ENCODE measurements at places on chromosomes 7 and 10.
A peak's percentile ranks its signal among the peaks of the same experiment; 100 is the strongest.

DNA sequence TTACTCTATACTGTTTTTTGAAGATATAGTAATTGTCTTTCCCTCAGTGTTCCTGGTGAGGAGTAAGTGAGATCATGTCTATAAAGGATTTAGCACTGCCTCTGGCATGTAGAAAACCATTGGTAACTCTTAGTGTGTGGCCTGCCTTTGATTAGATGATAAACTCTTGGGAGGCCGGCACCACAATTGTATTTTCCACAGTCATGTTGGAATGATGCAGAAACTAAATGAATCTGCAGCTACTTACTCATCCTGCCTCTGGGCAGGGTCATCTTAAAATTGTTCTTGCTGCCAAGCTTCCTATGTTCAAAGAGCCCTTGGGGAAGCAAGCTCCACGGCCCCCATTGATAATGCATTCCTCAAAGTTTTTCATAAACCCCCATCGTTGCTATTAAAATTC, 204.6 kb downstream of the ANKRD7 start:
- no peak for DNase-seq

DNA sequence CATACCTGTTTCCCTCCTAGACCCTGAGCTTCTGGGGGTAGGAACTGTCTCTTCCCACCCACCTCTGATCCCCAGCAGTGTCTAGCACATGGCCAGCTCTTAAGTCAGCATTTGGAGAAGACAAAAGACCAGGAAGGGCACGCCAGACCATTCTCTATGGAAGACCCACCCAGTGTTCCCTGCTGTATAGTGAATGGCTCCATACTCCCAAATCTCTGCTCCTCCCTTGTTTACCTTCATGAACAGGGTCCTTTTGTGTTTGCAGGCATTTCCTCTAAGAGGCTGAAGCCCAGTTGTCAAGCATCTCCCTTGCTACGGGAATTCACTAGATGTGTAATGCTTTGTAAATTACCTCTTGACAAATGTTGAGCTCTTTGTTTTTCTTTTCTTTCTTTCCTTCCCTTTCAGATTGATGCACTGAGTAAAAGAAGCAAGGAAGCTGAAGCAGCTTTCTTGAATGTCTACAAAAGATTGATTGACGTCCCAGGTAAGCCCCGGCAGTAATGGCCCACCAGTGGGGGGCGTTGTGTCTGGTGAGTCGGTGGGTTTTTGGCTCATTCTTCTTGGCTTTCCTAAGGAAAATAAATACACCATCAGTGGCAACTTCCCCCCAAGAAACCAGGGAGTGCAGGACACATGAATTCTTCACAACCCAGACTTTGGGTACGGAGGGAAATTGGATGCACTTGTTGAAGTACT, 216.6 kb upstream of the SH2B2 start:
- no peak for DNase-seq

DNA sequence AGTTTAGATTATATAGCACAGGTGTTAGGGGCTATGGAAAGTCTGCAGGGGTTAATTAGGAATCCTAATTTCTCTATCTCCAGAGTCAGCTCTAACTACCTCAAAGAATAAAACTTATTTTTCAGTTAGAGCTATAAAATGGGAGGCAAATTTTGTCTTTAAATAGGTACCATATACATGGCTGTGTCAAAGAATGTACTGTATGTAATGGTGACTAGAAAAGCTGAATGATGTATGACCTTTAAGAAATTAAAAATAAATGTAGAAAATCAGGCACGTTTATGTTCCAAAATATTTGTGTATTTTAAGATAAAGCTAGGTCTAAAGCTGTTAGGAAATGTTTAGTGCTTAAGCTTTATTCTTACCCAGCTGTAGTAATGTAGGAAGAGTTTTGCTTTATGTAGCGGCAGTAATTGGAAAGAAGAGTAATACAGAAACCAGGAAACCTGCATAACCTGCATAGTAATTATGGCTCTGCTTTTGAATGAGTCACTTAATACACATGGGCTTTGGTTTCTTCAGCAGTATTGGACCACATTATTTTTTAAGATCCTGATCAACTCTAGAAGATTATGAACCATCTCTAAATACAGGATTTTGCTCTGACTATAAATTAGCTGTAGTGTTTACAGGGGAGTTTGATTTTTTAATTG, 85.0 kb downstream of the KMT2E start:
- no peak for DNase-seq

GRCh38 chr7:150410131-150410530, 31.0 kb downstream of the ZNF775 start:
- DNase-seq = no peak

- DNase-seq = no peak
Measured at GRCh38 chr10:113782367-113782766, 30.9 kb downstream of the PLEKHS1 start.

GRCh38 chr10:60443346-60443745, 53.7 kb upstream of the ANK3 start:
- DNase-seq = no peak

DNA sequence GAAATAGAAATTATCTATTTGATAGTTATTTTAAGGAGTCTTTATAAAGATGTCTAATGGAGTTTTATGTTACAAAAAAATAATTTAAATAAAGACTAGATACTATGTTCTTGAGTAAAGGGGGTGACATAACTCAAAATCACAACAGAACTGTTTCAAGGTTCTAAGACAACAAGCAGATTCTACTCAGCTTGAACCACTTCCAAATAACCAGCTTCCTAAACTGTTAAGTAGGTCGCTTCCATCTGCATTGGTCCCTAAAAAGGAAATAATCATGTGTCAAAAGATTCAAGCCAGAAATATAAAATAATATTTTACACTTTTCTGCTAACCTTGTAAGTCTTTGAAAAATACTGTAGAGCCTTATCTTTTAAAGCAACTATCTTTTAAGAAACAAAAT, 14.1 kb downstream of the SEM1 start:
- no peak for DNase-seq

DNA sequence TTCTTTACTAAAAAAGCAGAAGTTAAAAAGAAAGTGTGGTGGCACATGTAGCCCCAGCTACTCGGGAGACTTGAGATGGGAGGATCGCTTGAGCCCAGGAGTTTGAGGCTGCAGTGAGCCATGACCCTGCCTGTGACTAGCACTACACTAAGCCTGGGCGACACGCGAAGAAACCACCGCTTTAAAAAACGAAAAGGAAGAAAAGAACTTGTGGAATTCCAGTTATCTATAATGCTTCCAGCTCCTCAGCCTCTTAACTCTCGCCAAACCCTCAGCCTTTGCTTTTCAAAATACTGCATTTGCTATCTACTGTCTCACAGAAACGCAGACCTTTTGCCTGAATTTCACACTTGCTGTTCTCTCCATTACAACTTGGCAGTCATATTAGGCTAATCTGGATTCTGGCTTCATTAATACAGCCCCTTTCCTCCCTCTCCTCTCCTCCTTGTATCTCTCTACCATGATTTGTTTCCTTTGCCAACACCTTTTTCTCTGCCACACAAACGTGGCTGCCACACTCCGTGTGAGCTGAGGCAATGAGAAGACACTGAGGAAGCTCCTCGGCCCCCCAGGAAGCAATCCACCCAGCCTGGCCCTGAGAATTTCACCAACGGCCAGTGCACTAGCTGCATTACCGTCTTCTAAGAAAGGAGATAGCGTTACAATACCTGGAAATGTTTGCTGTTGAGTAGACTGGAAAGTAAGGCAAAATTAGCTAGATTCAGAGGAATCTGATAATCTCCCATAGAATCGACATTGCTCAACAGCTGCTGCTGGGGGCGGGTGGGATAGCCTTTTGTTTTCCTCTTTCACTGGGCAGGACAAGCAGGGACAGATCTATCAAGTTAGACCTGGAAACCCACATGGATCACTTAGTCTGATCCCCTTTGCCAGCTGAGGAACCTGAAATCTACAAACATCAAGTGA, 37.2 kb downstream of the CALML5 start:
- peak; percentile 74 for DNase-seq

DNA sequence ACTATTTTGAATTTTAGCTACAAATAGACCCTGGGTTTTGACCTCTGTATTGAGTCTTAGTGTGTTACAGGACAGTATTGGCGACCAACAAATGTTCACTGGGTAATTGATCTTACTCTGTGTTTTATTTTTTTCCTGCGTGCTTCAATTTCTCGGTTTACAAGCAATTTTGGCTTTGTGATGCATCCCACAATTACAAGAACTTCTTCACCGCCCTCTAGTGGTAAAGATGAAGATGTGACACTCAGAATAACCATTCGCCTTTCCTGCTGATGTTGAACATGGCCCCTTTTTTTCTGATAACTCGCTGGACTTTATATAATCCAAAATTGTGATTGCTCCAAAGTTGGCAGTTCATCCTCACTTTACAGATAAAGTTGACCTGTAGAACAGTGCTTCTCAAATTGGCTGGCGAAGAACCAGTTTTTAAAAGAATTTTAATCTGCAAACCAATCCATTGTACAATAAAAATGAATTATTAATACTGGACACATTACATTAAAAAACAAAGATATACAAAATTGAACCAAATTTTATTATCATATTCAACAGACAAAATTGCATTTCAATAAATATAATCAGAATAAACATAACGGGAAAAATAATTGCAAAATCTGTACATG, 20.2 kb upstream of the SMC3 start:
- peak; percentile 90 for DNase-seq

DNA sequence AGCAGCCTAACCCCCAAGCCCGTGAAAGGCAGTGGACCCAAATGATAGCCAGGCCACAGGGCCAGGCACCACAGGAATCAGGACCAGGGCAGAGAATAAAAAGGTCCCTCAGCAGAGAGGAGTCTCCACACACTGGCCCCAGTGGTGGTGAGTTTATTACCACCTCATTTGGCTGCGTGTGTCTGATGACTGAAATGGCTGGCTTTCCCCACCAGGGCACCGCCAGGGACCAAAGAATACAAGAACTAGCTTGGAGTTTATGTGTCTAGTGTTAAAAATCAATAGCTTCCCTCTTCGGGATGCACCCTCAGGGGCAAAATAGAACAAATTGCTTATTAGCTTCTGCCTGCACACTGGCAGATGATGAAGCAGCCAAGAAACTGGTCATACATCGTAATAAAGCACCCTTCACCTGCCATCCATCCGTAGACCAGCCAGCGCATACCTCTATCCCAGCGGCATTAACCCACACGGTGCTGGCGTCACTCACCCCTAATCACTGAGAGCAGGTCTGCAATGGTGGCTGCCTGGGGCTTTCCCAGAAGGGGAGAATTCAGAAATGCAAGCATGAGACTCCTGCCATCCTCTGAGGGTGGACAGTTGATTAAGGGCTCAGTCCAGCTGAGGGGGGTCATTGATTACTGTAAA, 223.7 kb upstream of the ZMIZ1 start:
- no peak for DNase-seq

DNA sequence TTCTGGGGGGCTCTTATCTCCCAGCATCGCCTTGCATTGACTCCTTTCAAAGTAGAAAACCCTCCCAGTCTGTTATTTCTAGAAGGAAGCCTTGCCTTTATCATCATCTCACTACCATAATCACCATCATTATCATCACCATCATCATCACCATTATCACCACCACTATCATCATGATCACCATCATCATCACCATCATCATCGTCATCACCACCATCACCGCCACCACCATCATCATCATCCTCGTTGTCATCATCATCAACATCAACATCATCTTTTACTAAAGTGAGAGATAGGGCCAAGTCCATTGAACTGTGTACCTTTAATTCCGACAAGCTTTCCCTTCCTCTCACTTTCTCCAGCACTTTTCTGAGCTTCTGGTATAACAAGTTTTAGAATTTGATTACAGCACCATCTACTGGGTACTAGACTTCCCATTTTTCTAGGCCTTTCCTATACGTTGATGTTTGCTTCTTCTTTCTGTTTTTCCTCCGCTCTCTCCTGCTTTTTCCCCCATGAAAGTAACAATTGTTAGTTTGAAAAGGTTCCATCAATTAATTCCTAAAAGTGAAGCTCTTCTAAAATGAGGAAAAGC, 226.4 kb downstream of the BUB3 start:
- peak; percentile 22 for DNase-seq

- DNase-seq = no peak
Measured at GRCh38 chr7:27182285-27182841, 2.7 kb downstream of the HOXA11 start.

- DNase-seq = no peak
Measured at GRCh38 chr7:133888061-133888930, 238.8 kb upstream of the LRGUK start.

GRCh38 chr7:145151676-145152075, 315.8 kb upstream of the TPK1 start:
- DNase-seq = no peak

- no peak for DNase-seq
Measured at GRCh38 chr7:82972135-82972534, 190.5 kb downstream of the PCLO start.

- peak; percentile 71 for DNase-seq
Measured at GRCh38 chr10:7258948-7259523, 151.8 kb downstream of the SFMBT2 start.

- peak; percentile 49 for DNase-seq
Measured at GRCh38 chr7:112157072-112157471, 49.1 kb downstream of the DOCK4 start.

DNA sequence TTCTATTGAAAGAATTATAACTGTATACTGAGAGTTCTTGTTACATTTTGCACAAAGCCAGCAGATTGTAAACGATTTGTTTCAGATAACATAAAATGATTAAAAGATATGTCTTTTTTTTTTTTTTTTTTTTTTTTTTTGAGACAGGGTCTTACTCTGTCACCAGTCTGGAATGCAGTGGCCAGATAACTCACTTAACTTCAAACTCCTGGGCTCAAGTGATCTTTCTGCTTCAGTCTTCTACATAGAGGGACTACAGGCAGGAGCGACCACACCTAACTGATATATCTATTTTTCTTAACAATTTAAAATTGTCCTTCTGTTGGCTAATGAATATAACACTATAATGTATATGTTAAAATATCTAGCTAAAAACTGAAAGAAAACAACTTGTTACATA, 317.3 kb upstream of the CACNA2D1 start:
- DNase-seq = no peak

DNA sequence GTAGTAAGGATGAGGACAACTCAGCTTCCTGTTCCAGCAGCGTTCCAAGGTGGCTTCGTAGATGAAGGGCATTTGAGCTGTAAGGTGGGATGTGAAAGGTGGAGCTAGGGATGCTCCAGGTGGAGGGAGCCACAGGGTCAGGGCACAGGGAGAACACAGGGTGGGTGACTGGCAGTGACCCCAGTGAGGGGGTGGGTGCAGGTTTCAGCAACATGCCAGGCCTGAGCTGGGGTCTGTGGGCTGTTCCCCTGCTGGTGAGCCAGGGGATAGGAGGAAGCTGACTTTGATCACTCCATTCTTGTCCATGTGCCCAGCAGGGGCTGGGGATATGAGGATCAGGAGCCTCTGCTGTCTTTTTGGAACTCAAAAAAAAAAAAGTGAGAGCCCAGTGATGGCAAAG, 33.2 kb downstream of the CDH23 start:
- no peak for DNase-seq

All from hematopoietic multipotent progenitor cell treated with erythropoietin and hydrocortisone succinate and interleukin-3 and kit ligand, for 6 days (in vitro differentiated cells).